Activated T-cell treated with anti-CD3 and anti-CD28 coated beads, Interleukin-2, amount 50 U/mL, for 48 hours (primary cell): ENCODE measurements at places on chromosomes 7 and 10.

GRCh38 chr10:8035641-8036470, 18.6 kb upstream of the GATA3 start:
- DNase-seq: peak; percentile 32

DNA sequence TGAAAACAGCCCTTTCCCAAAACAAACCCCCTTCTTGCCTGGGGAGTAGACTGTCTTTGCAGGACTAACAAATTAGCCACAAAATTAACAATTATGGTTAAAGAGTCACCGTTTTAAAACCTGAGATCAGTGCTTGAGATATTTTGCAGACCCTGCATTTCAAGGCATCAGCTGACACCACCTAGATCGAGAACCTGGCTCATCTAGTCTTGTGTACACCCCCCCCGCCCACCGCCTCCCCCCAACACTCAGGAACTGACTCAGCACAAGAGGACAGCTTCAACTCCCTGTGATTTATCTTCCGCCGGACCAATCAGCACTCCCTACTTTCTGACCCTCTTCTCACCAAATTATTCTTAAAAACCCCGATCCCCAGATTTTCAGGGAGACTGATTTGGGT, 737.1 kb downstream of the PHTF2 start:
- DNase-seq: no peak

DNA sequence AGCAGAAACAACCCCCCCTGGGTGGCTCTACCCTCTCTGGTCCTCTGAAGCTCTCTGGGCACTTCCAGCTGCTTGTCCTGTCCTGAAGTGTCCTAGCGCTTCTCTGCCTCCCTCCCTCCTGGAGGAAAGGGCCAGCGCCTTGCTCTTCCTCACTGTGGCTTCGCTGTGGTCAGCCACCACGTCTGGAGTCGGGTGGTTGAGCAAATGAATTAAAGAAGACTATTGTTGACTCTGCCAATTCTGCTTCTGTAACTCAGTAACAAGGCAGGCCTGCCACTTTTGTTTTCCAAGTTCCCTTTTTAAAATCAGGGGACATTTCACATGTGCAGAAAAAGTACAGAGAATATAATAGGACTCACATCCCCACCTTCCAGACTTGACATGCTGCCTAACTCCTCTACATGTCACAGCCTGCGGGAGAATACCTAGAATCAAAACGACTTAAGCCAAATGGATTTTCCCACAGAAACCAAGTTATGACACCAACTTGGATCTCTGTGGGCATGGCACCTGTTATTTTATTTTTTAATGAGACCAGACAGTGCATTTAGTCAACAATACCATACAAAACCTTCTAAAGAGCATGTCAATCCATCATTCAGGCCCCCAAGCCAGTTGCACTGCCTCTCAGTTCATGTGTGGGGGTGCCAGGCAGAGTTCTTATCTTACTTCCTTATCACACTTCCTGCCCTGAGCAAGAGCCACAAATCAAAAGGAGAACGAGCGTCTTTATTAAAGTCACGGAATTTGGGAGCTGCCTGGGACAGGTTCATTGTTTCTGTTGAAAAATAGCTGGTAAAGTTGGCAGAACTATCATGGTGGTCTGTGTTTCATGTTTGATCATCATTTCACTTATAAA, 6.8 kb downstream of the FFAR4 start:
- DNase-seq: no peak

- no peak for DNase-seq
Observed at GRCh38 chr10:48291190-48291589, 15.3 kb upstream of the MAPK8 start.

- no peak for DNase-seq
Observed at GRCh38 chr10:16195178-16195769, 241.5 kb upstream of the PTER start.

DNA sequence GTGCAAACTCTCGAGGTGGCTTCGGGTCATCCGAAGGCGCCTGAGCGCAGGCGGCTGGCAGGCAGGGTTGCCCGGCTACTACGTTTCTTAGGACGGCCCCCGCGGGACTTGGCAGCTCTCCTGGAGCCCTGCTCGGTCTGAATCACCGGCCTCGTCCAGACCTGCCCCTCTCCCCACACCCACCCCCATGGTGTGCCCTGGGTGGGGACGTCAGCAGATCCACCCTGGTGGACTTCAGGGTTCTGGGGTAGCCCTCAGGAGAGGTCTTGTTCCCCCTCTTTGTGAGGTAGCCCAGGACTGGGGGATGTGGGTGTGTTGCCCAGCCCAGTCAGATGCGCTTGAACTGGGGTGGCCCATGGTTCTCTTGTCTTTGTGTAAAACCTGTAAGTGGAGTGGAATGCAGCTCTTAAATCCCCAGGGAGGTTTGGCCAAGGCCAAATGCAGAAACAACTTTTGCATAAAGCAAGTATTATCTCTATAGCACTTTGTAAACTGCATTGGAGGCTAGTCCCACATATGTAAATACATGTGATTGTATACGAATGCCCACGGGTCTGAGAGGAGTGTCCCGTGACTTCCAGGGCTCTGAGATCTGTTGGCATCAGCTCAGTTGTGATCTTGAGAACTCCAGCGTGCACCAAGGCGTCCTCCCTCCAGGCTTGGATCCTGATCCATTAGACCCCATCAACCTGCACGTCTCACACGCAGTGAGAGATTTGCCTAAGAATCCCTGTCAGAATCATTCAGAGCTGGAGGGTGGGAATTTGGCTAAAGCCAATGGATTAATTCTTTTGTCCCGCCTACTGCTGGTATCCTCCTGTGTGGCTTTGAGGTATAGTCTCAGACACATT, 1.8 kb downstream of the PFKFB3 start:
- DNase-seq: no peak

GRCh38 chr10:127275272-127275671, 78.9 kb upstream of the INSYN2A start:
- DNase-seq: no peak
